ENCODE measurements at places on chromosomes 7 and 10. TPM values are rescaled to one million over a fixed set of nuclear protein-coding genes. Genes with fewer than 3 reads are reported as not detected.

DNA sequence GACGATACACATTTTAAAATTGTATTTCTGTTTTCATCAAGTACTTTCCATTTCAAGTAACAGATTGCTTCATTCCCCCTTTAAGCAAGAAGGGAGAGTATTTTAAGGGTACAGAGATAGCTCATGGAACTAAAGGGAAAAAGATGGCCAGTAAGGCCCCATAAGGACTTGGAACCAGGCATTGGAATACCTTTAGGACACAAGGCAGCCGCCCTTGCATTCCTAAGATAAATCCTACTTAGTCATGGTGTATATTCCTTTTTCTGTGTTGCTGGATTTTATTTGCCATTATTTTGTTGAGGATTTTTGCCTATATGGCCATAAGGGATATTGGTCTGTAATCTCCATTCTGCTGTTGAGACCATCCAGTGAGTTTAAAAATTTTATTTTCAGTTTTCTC, 49.2 kb downstream of the BTRC start:
- no peak for DNase-seq

DNA sequence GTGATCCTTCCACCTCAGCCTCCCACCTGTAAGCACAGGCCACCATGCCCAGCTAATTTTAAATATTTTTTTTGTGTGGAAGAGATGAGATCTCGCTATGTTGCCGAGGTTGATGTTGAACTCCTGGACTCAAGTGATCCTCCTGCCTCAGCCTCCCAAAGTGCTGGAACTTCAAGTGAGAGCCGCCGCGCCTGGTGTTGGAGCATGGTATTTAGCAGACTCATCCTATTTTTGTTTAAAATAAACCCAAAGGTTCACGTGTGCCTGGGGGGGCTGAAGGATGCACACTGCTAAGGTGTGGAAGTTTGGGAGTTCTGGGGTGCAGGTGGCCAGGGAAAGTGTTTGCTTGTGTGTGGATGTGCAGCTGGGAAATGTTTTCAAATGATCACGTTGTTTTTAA, 18.1 kb downstream of the PDGFA start:
- DNase-seq: no peak

GRCh38 chr7:133118261-133118660, 36.4 kb upstream of the CHCHD3 start:
- DNase-seq: no peak

DNA sequence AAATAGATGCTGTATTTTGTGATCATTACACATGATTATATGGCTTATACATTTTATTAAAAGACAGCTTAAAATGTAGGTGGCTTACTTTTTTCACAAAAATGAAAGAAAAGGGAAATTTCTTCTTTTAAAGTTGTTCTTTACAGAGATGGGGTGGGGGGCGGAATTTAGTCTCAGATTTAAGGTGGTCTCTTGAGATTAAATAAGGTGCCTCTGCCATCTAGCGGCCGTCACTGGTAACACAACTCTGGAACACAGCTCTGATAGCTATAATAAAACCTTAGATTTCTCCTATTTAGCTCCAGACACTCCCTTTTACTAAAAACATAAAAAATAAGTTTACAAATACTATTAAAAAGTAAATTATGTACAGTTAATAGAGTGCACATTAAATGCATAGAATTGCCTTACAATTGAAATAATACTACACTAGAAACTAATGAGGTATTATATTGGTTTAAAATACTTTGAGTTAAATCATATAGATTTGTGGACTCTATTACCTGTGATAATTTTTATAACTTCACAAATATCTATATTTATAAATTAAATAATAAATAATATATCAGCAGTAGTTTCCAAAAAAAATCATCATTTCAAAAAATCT, 210.9 kb downstream of the DGKB start:
- peak; percentile 47 for DNase-seq

MET gene
- not detected for total RNA-seq

CYP51A1 gene
- 75.3 TPM for total RNA-seq

NPY4R gene
- total RNA-seq: not detected

EVX1 gene
- not detected for total RNA-seq

WNT2 gene
- total RNA-seq: not detected
